ENCODE measurements at places on chromosomes 5 and 9. TPM values are rescaled to one million over a fixed set of nuclear protein-coding genes. Genes with fewer than 3 reads are reported as not detected.

GRCh38 chr5:175470781-175471180 is 7.6 kb upstream of the SFXN1 start:
- H3K36me3 ChIP-seq = no peaks in the 10 kb centered on the region
- no peaks in the 10 kb centered on the region for H3K27me3 ChIP-seq
- H3K4me1 ChIP-seq = no peaks in the 10 kb centered on the region
- no peak overlapping the region for H3K27ac ChIP-seq
- H3K4me3 ChIP-seq = no peak overlapping the region

The RNF44 gene
- 305 TPM for total RNA-seq

DNA sequence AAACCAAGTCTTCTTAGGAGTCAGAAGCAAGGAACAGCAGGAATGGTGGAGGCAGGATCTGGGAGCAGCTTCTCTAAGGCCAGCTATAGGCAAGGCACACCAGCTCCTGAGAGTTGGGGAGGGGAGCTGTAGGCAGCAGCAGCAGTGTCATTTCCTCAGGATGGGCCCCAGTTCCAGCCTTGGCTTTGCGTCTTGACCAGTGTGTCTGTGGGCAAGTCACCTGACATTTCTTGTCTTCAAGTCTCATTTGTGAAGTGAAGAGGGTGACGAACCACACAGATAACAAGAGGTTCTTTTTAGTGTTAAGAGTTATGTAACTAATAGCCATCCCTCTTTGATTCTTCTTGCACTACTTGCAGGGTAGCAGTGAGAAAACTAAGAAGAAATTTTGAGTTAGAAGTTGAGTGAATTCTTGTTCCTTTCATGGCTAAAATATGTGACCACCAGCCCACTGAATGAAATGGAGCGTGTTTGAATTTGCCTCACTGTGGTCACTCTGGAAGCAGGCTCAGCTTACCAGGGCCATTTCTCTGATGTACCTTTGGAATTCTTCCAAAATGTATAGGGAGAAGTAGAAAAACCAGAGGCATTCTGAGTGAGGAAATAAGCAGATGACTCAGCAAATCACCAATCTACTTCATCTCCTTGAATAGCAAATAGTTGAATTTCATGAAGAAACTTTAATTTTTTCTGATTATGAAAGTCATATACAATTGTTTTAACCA is 42.4 kb downstream of the RHOBTB3 start:
- no peaks in the 10 kb centered on the region for H3K27me3 ChIP-seq
- no peak for DNase-seq
- no peaks in the 10 kb centered on the region for H3K36me3 ChIP-seq
- no peak overlapping the region for H3K27ac ChIP-seq
- H3K4me3 ChIP-seq = no peak overlapping the region
- no peaks in the 10 kb centered on the region for H3K4me1 ChIP-seq

The LCP2 gene
- total RNA-seq = 414 TPM

The SEMA5A gene
- total RNA-seq = 0.40 TPM

The FOXD4L3 gene
- 0.30 TPM for total RNA-seq

GRCh38 chr9:135552021-135552697 is 6.2 kb downstream of the OBP2A start:
- no peaks in the 10 kb centered on the region for H3K27me3 ChIP-seq
- no peak overlapping the region for H3K27ac ChIP-seq
- no peaks in the 10 kb centered on the region for H3K4me1 ChIP-seq
- no peaks in the 10 kb centered on the region for H3K36me3 ChIP-seq
- no peak overlapping the region for H3K4me3 ChIP-seq

DNA sequence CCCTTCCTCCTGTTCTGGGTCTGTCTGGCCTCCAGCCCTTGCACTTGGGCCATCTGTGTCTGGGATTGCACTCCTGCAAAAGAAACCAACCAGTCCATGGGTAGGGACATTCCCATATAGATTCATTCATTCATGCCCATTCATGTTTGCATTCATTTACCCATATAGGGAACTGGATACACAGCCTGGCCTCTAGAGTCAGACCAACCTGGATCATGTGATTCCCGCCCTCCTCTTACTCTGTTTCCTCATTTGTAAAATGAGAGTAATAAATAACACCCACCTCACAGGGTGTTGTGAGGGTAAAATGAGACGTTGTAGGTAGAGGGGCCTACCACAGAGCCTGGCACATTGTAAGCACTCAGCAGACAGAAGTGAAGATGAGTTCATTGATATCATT is 8.5 kb downstream of the PCDH12 start:
- no peaks in the 10 kb centered on the region for H3K27me3 ChIP-seq
- no peak overlapping the region for H3K27ac ChIP-seq
- H3K4me3 ChIP-seq = no peak overlapping the region
- H3K36me3 ChIP-seq = no peaks in the 10 kb centered on the region

DNA sequence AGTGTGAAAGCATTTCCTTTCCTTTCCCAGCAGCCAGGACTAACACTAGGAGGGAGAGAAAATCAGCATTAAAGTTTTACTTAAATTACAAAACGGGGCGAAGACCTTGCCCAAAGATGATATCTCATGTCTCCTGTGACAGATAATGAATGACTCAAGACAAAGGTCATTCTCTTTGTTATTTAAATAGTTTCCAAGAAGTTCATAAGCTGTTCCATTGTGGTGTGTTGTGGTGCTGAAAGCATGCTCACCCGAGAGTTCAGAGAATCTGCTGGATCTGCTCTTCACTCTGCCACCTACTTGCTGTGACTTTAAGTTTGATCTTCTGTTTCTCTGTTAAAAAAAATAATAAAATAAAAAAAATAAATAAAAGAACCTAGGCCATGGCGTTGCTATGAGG is 265.9 kb upstream of the NR4A3 start:
- no peak overlapping the region for H3K27ac ChIP-seq
- H3K4me1 ChIP-seq = no peaks in the 10 kb centered on the region
- DNase-seq = no peak
- no peaks in the 10 kb centered on the region for H3K36me3 ChIP-seq

The KLF4 gene
- total RNA-seq = 20.1 TPM

Measured in naive thymus-derived CD4-positive, alpha-beta T cell (primary cell).